ENCODE measurements at places on chromosomes 1 and 21. TPM values are rescaled to one million over a fixed set of nuclear protein-coding genes. Genes with fewer than 3 reads are reported as not detected.

DNA sequence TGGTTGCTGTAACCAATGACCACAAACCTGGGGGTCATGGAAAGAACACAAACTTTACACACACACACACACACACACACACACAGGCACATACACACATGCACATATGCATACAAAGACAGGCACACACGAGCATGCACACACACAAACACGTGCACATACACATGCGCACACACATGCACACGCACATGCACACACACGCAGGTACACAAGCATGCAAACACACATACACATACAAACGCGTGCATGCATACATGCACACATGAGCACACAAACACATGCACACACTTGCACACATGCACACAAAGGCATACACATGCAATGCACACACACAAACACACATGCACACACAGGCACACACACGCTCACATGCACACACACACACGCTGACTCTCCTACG lies 44.0 kb downstream of the UBASH3A start:
- DNase-seq, result no peak

DNA sequence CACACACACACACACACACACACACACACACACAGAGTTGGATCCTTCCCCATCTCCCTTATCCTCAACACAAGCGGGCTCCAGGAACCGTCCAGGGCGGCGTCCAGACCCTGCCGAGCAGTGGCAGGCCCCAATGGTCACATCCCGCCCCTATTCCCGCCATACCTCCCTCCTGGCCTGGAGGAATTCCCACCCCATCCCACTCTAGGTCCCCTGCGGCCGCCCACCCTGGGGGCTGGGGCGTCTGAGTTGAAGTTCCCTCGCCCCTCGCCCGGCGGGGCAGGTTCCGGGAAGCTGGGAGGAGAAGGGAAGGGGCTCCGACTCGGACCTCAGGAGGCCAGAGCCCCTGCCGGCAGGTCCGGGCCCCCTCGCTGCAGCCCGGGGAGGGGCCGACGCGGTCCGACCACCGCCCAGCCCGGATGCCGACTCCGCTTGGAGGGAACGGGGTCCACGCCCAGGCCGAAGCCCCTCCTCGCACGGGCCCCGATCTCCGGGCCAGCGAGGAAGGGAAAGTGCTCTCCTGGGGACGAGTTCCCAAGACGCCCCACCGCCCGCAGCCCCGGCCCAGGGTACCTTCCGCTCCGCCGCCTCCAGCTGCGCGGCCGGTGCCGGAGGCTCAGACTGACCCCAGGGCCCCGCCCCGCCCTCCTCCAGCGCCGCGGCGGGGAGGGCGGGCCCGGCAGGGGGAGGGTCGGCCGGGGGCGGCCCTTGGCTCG lies at the start of gene RHOC:
RHOC (minus strand) TSS at position 623 of the 716 bp plus-strand sequence. CDS start 3,328 bp downstream, outside the sequence.
- DNase-seq, result no peak

- no peak for DNase-seq
Measured at GRCh38 chr1:5109633-5110032, 455.2 kb downstream of the AJAP1 start.

Gene S100A14
- total RNA-seq, result 2.4 TPM

DNA sequence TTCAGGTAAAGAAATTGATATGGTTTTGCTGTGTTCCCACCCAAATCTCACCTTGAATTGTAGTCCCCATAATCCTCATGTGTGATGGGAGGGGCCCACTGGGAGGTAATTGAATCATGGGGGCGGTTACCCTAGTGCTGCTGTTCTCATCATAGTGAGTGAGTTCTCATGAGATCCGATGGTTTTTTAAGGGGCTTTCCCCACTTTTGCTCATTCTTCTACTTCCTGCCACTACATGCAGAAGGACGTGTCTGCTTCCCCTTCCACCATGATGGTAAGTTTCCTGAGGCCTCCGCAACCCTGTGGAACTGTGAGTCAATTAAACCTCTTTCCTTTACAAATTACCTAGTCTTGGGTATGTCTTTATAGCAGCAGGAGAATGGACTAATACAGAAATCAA lies 69.3 kb downstream of the MIS18A start:
- DNase-seq, result no peak

DNA sequence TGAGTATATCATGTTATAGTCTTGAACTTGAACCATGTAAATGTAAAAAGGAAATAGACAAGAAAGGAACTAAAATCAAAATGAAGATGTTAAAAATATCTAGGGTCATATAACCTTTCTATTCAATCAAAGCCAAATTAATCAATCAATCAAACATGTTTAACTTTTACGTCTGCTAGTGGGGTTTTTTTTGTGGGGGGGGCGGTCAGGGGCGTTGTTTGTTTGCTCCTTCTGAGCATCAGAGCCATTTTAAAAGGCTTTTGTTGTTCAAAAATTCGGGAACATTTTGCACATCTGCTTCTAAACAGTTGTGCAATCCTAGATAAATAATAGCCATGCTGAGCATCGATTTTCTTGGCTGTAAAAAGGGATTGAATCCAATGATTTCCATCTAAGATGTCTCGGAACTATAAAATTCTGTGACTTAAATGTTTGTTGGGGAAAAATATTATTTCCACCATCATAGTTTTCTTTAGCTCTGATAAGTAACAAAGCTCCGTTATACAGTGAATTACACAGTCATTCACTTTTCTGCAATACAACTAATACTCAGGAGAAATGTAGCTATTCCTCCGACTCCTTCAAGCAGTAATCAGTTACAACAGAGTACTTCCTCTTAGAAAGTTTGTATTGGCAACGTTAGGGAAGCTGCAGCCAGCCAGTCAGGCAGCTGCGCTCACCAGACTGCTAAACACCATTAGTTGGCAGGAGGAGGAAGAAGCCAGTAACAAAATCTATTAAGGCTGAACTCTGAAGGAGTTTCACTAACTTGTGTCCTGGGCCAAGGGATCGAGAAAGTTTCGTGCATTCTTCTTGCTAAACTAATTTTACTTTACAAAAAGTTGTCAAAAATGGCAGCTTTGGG lies 2.2 kb downstream of the SPATA6 start:
- DNase-seq, result peak; percentile 73

DNA sequence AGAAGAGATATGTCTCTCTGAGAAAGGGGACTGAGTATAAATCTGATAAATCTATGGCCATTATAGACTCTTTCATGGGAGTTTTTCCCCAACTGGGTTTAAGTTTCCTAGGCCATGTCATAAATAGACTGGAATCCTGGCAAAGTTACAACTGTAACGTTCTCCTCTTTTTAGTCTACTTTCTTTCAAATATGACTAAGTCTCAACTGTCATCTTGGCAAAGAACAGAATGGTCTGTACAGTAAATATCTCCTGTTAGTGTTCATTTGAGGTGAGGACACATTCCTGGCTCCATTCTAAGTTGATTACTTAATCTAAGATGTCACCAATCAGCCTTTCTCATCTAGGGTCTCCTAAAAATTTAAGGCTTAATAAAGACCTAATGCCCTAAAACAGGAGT lies 300.5 kb downstream of the BRINP2 start:
- no peak for DNase-seq

GRCh38 chr1:25820247-25821111 lies 725 bp downstream of the MTFR1L start:
- no peak for DNase-seq

GRCh38 chr1:111908011-111908621 lies 81.4 kb downstream of the KCND3 start:
- DNase-seq, result no peak

DNA sequence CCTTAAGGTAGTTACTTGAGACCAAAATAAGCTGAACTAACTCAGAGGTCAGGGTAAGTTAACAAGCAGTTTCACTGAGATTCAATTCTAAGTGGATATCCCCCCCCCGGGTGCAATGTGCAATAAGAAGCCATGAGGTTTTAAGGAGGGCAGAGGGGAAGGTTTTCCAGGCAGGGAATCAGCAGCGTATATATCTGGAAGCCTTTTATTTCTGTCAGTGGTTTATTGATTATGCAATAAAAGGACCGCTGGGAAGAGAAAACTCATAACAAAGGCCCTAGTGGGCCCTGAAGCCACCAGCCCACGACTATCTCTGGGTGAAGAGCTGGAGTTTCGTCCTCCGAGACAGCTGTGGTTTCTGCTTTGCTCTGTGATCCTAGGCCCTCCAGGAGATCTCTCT lies 53.1 kb upstream of the CTPS1 start:
- no peak for DNase-seq

- no peak for DNase-seq
Measured at GRCh38 chr1:21783679-21784603, 992 bp upstream of the USP48 start.

DNA sequence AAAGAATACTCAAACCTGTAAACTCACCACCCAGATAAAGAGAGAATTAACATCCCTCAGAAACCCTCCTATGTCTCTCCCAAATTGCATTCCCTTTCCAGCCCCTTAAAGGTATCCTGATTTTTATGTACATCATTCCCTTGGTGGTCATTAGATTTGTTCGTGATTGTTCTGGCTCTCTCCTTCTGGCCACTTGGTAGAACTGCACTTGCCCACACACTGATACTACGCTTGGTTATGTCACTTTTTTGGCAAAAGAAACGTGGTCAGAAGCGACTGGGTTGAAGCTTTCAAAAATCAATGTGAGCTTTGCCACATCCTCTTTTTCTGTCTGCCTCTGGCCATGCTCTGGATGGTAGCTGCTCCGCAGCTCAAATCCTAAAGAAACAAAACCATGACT lies 76.3 kb downstream of the KRTAP19-8 start:
- DNase-seq, result no peak

Gene KRTAP12-2
- not detected for total RNA-seq

Gene AIRE
- total RNA-seq, result not detected

Gene FCRL4
- total RNA-seq, result not detected

DNA sequence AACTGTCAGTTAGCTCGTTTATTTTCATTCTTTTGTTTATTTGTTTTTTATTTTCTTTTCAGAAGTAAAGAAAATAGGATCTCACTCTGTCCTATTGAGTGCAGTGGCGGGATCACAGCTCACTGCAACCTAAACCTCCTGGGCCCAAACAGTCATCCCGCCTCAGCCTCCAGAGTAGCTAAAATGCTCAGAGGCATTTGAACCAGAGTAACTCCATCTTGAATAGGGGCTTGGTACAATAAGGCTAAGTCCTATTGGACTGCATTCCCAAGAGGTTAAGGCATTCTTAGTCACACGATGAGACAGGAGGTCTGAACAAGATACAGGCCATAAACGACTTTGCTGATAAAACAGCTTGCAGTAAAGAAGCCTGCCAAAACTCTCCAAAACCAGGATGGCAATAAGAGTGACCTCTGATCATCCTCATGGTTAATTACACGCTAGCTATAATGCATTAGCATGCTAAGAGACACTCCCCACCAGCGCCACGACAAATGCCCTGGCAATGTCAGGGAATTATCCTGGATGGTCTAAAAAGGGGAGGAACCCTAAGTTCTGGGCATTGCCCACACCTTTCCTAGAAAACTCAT lies 13.1 kb upstream of the COP1 start:
- DNase-seq, result no peak

GRCh38 chr1:38360807-38361206 lies 314.2 kb upstream of the POU3F1 start:
- no peak for DNase-seq

GRCh38 chr1:216119600-216119999 lies 303.6 kb downstream of the USH2A start:
- DNase-seq, result no peak

Gene SLC6A17
- total RNA-seq, result not detected

DNA sequence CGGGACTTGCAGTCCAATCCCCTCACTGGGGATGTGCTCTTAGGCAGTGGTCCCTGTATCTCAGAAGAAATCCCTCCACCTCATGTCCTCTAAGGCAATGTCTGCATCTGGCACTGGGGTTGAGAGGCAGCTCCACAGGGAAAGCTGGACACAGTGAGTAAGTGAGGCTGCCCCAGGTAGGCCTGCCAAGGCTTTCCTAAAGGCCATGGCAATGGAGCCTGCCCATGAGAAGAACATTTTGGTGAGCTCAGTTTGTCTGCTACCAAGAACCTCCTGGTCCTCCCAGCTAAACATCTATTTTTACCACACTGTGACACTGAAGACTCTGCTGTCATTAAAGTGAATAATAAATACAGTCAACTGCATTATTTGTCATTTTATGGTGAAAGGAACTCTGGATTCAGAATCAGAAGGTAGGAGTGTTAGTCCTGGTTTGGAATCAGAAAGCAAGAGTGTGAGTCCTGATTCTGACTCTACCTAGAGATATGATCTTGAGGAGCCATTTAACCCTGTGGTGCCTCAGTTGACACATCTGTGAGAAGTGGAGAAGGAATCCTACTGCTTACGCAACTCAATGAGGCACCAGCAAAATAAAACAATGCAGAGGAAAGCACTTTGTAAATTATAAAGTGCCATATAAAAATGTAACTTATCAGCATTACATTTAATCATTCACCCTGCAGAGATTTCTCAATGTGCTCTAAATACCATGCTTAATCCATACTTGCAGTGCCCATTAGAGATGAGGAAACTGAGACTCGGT lies 41.0 kb downstream of the TBX15 start:
- no peak for DNase-seq

Gene OR2AK2
- not detected for total RNA-seq

Gene TEX38
- not detected for total RNA-seq

GRCh38 chr1:219460081-219460895 lies 152.6 kb downstream of the ZC3H11B start:
- no peak for DNase-seq
